Left ventricle myocardium inferior (tissue), 1 donor: ENCODE measurements at places on chromosomes 3 and 15. TPM values are rescaled to one million over a fixed set of nuclear protein-coding genes. Genes with fewer than 3 reads are reported as not detected.

Gene TTBK2
- total RNA-seq: 23.3 TPM

Gene WDR53
- 10.0 TPM for total RNA-seq

Gene PPP2R3A
- total RNA-seq: 94.9 TPM

Gene CCDC39
- not detected for total RNA-seq

GRCh38 chr3:72887705-72888545 lies at the start of gene GXYLT2:
Gene GXYLT2 (plus strand): TSS chr3:72888046. CDS start chr3:72888234, 188 bp downstream.
- DNase-seq: peak; percentile 78
- H3K27me3 ChIP-seq: peaks cover 6% of the 10 kb centered on the region
- peaks cover 42% of the 10 kb centered on the region for H3K4me1 ChIP-seq
- no peaks in the 10 kb centered on the region for H3K36me3 ChIP-seq
